Globus pallidus (tissue), 1 donor: ENCODE measurements at places on chromosomes 7 and 10.
A peak's percentile ranks its signal among the peaks of the same experiment; 100 is the strongest.

DNA sequence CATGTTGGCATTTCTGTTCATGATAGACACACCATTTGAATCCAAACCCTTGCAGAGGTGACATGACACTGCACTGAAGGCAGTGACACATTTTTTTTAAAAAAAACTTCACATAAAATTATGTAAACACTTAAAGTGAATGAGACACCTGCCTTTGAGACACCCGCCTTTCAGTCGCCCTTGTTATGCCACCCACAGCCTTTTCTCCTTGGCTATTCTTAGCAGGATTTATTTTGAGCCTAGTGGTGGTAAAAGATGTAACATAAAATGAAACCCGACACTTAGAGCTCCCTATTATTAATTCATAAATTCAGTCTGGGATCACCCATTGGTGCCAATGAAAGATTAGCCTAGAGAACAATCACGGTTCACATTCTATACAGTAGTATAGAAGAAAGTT is 161.3 kb downstream of the DYNC1I1 start:
- no peak for DNase-seq

DNA sequence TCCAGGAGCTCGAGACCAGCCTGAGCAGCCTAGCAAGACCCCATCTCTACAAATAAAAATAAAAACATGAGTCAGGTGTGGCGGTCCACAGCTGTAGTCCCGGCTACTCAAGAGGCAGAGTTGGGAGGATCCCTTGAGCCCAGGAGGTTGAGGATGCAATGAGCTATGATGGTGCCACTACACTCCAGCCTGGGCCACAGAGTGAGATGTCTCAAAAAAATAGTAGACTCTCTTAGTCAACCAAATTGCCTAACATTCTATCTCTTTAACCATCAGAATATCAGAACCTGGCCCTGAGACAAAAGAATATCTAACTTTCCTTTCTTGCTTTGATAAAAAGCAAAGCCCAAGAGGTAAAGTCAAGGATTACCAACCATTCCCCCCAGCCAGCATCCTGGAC is 35.0 kb upstream of the CUX1 start:
- DNase-seq = no peak

DNA sequence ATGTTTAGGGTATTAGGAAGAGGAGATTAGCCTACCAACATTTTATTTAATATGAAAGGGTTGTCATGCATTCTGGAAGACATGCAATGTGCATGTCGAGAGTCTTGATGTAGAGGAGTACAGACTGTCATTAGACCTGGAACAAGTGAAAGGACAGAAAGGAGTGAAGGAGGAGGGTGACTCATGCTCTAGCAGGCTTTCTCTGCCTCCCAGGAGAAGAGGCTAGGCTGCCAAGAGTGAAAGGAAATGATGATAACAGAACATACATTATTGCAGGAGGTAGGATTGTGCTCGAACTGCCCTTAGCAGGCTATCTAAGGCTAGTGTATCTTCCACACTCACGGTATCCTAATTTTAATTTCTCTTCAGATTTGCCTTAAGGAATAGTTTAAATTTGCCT is 228.8 kb downstream of the EXOC4 start:
- no peak for DNase-seq

GRCh38 chr10:23412223-23412622 is 26.7 kb upstream of the OTUD1 start:
- DNase-seq = peak; percentile 22

GRCh38 chr7:103031781-103032180 is 42.8 kb downstream of the FBXL13 start:
- no peak for DNase-seq

DNA sequence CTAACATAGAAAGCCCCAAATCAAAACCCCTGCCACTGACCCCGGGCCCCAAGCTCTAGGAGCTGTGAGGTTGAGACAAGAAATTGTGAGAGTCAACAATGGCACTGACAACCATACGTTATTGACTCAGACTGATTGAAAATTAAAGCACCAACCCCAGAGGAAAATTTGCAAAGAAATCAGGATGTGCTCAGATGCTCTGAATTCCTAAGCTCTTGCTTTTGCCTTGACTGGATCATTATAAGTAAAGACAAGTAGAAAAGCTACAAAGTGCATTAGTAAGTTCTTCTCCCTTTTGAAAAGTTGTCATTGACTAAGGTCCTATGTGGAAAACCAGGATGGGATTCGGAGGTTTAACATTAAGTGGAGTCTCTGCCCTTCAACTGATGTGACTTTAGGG is 130.2 kb downstream of the SAMD9 start:
- no peak for DNase-seq

DNA sequence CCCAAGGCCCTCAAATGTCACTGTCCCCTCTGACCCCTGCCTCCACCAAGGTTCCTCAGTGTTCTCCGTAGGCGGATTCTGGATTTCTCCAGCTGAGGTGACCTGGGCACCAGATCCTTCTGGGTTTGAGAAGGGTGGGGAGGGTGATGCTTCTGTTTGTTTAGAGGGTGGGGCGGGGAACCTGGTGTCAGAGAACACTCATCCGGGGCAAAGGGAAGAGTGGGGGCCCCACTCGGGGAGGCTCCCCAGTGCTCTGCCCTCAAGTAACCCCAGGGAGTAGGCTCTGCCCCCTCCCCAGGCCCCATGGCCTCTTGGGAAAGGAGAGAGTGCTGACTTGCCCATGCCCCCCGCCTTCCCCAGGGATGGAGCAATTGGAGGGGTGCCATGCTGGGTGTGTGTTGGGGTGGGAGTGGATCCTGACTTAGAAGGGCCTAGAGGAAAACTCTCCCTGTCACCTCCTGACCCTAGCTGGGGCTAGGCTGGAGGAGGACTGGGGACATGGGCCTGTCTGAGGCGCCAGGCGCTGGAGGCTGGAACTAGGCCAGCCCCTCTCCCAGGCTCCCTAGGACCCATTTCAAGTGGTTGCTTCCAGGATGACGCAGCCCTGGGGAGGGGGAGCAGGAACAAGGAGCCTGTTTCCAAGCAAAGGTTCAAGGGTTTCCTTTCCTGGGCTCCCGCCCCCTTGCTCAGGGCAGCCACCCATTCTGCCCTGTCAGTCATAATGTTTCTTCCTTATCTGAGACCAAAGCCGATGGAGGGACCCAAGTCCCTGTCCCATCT is 27.9 kb downstream of the KAZALD1 start:
- no peak for DNase-seq

GRCh38 chr7:44693641-44694313 is 54.9 kb upstream of the ZMIZ2 start:
- no peak for DNase-seq

DNA sequence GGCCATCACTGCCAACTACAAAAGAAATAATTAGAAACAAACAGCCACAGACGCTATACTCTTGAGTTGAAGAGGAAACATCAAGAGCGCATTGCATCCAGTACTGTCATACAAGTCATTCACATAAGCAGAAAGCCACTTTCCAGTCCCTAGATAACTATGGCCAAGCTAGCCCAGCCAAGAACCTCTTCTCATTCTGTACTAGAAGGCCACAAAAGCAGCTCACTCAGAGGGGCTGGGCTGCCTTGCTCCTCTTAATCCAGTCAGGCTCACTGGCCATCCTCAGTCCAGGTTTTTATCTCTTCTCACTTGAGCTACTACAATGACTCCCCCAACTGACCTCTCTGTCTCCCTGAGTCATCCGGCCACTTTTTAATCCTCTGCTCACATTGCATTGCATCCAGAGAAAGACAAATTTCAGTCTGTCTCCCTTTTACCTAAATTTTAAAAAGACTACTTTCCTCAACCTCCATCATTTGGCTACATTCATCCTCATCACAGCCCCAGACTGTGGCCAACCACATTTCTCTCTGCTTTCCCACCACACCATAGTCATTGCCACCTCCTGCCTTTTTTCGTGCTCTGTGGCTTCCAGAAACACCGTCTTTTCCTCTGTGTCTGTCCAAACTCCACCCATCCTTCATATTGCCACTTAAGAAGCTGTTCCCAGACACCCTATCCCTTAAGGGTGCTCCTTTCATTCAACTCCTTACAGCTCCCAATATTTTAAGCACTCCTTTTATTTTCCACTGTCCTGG is 25.0 kb downstream of the PPP1R3C start:
- DNase-seq = peak; percentile 7

GRCh38 chr7:78703391-78703790 is 750.1 kb downstream of the MAGI2 start:
- DNase-seq = no peak

GRCh38 chr10:2214805-2215204 is 477.5 kb upstream of the ADARB2 start:
- no peak for DNase-seq

- no peak for DNase-seq
Measured at GRCh38 chr7:50954245-50954644, 171.5 kb upstream of the GRB10 start.

DNA sequence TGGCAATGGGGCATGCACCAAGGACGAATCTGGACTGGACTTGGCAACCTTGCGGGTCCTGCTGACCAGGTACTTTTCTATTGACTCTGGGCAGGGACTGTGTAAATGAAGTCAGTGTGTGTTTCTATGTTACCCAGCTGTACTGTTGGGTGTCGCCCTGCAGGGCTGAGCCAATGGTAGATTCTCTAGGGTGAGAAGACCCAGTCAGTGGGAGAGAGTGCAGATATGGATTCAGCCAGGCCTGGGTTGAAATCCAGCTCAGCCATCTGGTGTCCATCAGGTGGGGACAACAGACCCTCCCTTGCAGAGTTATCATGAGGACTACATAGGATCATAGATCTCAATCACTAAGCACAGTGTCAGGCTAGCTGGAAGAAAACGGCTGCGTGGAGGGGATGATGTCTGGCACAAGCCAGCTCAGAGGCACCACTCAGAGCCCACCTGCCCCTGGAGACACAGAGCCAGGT is 4.9 kb upstream of the PPIF start:
- no peak for DNase-seq

DNA sequence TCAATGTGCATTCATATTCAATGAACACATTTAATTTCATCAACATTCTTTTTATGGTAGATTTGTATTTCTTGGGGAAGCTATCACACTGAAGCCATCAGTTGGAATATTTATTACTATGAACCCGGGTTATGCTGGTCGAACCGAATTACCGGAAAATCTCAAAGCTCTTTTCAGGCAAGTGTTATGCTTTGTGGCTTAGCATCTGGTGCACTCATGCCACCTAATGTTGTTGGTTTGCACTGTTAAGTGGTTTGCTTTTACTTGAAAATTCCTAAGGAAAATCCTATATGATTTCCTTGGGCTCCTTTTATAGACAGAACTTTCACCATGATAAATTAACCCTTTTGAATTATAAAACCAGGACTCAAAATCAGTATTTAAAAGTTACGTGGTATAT is 147.9 kb downstream of the DNAH11 start:
- DNase-seq = no peak

- DNase-seq = no peak
Measured at GRCh38 chr10:93261961-93262610, 188.4 kb downstream of the CYP26A1 start.

DNA sequence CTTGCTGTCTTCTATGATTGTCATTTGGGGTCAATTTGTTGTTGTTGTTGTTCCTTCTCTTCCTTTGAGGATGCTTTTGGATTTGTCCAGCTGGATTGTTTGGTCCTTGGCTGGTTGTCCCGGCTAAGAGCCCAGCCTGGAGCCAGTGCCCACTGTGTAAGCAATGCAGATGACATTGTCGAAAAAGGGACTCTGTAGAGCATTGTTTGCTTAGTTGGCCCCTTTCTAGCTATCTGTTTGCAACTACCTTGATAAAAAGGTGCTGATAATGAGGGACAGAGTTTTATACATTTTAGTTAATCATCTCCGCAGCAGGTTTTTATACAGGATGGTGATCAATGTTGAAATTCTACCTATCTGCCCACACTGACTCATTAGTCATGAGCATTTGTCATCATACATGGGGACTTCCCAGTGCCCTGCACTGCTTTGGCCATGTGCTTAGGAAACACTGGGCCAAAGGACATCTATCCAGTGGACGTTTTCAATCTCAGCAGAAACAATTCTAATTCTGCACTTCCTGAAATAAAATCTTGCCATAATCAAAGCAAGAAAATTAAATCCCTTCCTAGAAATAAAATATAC is 311.9 kb downstream of the GRM8 start:
- DNase-seq = no peak

- DNase-seq = no peak
Measured at GRCh38 chr10:16348891-16349290, 87.9 kb upstream of the PTER start.

DNA sequence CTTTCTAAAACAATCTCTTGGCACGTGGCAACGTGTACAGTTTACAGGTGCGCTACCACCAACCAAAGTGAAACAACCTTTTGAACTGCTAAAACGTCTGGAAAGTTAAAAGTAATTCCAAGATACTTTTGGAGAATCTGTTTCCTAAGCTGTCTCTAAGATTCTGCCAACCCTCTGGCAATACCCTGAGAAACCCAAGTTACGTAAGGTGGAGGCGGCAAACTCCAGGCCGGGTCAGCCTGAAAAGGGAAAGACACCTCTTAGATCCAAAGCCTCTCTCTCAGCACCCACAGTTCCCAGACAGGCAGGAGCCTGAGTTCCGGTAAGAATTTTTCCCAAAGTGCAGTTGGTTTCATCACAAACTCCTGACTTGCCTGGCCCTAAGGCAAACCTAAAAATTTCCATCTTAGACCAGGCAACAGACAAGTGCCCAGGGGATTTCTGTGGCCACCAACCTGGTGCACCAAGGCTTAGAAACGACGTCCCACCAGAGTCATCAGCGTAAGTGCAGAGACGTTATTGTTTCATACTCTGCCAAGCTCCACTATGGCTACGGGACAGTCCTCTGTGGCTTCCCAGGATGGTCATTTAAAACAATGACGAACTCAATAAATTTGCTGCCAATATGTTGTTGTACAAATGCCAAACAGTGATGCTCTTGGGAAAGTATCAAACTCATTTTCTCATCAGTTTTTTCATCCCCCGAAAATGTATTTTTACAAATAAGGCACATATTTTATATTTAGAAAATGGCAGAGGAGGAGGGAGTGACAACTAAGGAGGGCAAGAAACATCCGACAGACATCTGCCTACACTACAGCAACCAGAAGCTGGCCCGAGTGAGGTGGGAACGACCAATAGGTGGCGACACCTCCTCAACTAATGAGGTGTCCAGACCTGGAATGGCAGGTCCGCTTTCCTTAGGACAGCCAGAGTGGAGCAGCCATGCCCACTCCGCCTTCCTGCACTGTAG is 205.8 kb upstream of the FRMD4A start:
- peak; percentile 48 for DNase-seq
